ENCODE measurements at places on chromosomes 2 and 18.

DNA sequence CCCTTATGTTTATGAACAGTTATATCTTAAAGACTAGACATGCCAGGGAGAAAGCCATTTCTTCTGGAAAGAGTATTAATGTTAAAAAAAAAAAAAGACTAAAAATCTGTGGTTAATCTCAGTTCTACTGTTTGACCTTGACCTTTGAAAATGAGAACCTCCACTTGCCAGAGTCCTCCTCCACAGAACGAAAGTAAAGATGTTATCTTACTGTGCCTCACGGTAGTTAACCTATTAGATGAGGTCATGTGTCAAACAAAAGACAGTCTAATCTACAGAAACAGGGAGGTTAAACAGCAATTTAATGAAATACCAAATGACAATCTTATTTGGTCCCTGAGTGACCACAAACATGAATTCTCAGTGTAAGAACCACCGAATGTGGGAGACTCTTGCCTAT, 51.2 kb downstream of the SLC14A2 start:
- no peak for DNase-seq

DNA sequence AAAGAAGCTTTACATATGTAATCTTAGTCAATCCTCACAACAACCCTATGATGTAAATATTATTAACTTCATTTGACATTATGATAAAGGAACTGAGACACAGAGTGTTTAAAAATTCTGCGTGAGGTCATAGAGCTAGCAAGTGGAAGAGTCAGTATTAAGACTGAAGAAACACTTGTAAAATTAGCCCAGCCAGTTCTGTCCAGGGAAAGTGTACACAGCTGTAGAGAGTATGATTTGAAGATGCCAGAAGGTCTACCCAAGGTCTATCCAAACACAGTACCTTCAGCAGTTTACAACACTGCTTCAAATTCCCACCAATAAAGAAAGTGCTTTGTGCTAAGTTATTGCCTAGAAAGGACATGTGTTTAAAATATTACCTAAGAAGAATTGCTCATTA, 51.7 kb upstream of the ITPRID2 start:
- no peak for DNase-seq

GRCh38 chr2:32357318-32358110, 691 bp downstream of the BIRC6 start:
- DNase-seq, result no peak

DNA sequence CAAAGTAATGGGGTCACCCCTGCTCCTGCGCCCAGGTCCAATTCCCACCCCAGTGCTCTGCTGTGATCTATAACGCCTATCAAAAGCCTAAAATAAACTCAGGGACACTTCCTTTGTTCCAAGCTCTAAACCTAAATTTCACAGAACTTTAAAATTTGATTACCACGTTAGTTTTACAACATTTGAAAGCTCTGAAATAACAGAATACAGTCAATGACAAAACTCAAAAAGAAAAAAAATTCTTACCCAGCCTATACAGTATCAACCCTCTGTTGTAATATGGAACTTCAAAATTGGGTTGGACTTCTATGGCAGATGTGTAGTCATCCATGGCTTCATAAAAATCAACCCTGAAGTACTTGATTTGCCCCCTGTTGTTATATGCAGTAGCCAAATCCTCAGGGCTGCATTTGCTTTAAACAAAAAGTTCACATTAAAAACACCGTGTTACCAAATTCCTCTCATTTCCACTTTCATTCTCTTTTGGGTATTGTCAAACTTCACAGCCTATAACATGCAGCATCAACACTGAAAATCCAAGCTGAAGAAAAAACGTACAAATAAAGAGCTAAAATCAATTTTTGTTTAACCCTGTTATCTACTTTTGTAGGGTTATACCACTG, 4.0 kb downstream of the TTC32 start:
- DNase-seq, result no peak

DNA sequence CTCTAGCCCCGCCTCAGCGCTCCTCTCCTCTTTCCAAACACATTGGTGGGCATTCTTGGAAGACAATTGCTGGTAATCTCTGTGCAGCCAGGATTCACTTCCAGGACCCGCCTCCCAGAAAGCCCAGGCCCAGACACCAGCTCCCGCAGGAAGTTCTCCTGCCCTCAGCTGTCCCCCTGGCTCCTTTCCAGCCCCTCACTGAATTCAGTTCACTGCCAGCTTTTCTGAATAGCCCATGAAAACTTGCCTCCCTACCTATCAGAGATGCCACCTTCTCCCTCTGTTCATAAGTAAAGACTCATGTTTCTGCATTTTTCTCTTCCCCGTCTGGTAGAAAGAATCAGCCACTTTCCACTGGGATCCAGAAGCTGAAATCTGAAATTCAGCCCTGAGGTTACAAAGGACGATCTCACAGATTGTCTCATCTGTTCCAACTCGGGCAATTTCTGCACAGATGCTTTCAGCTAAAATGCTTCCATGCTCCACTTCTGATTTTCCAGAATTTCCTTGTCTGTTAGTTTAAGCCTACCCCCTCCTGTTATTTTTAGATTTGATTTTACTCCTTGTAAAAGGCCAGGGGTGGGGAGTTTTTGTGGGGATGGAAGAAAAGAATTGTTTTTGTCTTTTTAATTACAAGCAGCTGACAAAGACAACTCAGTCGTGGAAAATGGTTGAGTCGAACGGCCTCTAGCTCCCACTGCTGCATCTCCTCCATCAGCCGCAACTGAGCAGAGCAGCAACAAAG, 98.1 kb downstream of the SP3 start:
- no peak for DNase-seq

Data from esophagus squamous epithelium (tissue), 5 donors.